ENCODE measurements at places on chromosomes 5 and 9.

- DNase-seq = no peak
These were observed 137.4 kb downstream of the GPBP1 start for GRCh38 chr5:57311251-57311650.

GRCh38 chr5:73638344-73639095, 12.5 kb downstream of the ARHGEF28 start:
- peak; percentile 83 for DNase-seq

DNA sequence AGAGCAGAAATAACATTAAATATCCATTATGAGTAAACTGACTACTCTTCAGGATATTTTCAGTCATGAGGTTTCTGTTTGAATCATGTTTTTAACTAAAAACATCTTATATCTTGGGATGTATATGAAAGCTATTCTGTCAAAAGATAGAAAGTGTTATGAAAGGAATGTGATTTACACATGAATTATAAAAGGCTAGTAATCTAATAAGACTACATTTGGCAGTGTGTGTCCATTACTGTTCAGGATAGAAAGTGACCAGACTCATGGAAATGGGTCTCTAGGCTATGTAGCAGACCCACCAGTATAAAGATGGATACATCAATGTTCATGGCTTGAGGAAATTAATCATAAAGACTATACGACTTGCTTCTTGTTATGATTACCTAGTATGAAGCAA, 1328.2 kb upstream of the NUDT12 start:
- no peak for DNase-seq

GRCh38 chr9:136599074-136599531, 53.3 kb upstream of the NOTCH1 start:
- no peak for DNase-seq

DNA sequence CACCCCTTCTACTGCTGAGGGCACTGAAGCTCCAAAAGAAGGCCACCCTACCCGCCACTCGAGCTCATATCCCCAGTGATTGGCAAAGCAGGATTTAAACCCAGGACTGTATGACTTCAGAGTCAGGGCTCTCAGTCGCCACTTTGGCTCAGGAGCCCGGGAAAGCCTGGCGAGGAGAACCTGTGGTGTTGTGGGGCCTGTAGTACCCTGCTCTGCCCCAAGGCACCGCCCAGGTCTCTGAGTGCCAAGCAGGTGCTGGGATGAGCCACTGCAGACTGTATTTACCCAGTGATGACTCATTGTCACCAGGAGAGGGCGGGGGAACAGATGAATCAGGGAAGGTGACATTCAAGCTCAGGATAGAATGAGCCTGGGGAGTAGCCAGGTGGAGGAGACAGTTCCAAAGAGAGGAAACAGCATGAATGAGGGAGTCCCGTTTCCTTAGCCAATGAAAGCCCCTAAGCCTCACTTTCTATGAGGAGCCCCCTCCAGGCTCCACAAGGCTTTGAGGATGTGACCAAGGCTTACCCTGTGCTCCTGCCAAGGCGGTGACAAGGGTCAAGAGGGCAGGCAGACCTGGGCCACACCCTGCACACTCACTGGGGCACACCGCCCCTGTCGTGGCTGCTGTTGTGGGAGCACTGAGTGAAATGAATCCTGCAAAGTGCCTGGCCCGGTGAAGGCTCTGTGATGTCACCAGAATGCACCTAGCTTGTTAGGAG, 17.8 kb upstream of the DPM2 start:
- no peak for DNase-seq

GRCh38 chr5:1186351-1187233, 14.8 kb upstream of the SLC6A19 start:
- DNase-seq = no peak

- DNase-seq = peak; percentile 27
These were observed 279.2 kb upstream of the ZNF462 start for GRCh38 chr9:106583751-106584150.

DNA sequence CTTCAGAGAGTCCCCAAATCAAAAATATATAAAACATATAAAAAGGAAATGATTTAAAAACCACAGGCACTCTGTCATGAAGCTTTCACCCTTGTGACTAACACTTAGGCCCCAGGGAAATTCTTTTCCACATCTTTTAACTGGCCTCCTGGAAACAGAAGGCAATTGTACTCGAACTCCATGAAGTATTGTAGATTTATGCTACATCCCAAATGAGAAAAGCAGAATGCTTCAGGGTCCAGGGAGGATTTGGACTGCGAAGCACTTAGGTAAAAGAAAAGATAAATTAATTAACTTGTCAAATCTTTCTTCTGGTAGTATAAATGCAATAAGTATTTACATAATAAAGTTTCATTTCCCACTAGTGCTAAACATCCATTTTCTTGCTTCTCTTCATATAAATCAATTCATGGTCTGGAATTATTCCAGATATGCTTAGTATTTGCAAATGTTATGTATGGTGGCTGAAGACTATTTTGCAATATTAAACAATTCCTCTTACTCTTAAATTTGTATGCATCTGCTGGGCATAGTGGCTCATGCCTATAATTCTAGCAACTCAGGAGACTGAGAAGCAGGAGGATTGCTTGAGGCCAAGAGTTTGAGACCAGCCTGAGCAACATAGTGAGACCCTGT, 64.9 kb upstream of the ELL2 start:
- DNase-seq = peak; percentile 92

GRCh38 chr5:133214153-133214820, 162.5 kb downstream of the HSPA4 start:
- no peak for DNase-seq

GRCh38 chr9:2290382-2290781, 275.2 kb downstream of the SMARCA2 start:
- DNase-seq = no peak

DNA sequence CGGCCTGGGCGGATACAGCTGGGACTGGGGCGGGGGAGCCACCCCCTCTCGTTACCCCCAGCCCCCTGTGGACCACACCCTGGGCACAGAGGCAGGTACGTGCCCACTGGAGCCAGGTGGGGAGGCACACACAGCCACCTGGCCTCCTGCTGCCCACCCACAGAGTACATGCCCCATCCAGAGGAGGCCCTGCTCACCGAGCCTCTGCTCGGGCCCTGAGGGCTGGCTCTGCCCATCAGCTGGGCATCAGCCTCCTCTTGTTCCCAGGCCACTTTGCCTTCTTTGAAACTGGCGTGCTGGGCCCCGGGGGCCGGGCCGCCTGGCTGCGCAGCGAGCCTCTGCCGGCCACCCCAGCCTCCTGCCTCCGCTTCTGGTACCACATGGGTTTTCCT, 6.3 kb downstream of the MAMDC4 start:
- DNase-seq = no peak

- DNase-seq = peak; percentile 69
These were observed 179.1 kb downstream of the MUSK start for GRCh38 chr9:110847671-110848070.

- no peak for DNase-seq
These were observed 307.3 kb upstream of the NREP start for GRCh38 chr5:112064271-112064701.

- DNase-seq = peak; percentile 26
These were observed 261.6 kb downstream of the GLIS3 start for GRCh38 chr9:4038182-4038723.

- DNase-seq = no peak
These were observed 8.1 kb downstream of the ADAMTS13 start for GRCh38 chr9:133430244-133430643.

- no peak for DNase-seq
These were observed 113.5 kb downstream of the FEM1C start for GRCh38 chr5:115431116-115431515.

DNA sequence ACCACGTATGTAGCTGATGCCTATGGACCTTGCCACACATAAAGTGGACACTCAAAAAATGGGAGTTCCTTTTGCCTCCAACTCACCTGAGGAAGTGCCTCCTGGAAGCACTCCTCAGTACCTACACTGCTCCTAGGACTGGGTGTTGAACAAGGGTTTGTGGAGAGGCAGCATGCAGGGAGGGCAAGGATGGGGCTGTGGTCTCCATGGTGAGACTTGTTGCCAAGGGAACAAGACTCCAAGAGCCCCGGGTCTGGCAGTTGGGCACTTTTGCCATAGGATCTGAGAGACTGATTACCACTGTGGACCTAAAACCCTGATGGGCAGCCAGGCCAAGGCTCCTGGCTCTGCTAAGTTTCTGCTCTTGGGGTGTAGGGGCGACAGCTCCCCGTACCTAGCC, 6.9 kb upstream of the NR5A1 start:
- DNase-seq = no peak

DNA sequence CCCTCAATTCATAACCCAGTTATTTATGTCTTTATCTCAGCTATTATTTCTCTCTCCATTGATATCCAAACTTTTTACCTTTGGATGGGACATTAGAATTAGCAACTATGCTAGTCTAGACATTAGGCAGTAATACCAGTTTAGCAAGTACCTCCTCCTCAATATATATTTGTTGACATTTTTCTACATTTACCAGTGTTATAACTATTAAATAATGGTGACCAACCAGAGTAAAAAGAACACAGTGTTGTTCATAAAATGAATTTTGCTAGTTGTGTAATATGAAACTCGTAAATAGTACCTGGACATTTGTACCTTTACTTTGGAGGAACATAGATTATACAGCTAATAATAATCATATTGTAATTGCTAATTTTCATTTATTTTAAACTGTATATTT, 554.6 kb upstream of the CDH6 start:
- no peak for DNase-seq

DNA sequence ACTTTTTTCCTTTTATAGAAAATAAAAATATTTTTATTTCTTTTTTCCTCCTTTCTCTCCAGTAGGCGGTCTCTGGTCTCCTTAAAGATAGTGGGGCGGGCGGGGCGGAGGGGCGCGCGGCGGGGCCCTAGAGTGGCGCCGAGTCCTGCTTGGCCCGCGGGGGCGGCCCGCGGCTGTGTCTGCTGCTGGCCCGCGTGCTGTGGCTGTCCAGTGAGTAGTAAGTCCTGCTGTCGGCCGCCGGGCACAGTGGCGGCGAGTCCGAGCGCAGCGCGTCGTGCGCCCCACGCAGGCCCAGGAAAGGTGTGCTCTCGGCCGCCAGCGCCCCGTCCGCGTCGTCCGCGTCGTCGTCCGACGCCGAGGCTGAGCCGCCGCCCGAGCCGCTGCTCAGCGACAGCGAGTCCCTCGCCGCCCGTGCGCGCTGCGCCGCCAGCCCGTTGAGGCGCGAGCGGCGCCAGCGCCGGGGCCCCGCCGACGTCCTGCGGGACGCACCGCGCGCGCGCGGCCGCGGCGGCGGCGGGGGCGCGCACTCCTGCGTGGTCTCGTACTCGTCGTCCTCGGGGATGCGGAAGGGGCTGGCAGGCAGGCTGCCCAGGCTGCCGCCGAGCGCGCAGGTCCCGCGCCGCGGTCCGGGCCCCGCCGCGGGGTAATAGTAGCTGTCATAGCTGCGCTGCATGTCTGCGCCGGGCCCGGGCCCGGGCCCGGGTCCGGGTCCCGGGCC, 52.3 kb downstream of the PSD2 start:
- peak; percentile 51 for DNase-seq

DNA sequence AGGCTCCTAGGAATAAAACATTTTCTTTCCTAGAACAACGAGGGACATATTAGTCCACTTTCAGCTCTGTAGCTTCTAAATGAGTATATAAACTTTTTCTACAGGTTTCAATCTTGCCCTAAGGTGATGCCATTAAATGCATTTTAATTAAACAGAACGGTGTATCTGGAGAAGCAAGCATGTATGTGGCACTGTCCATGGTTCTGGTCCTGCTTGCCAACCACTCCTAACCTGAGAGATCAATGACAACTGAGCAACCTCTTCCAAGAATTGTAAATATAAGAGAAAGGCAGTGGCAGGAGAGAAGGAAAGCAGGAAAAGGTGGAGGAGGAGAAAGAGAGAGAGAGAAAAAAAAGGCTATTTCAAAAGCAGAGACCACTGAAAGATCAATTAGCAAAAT, 95.6 kb upstream of the SPOCK1 start:
- DNase-seq = no peak

- DNase-seq = peak; percentile 90
These were observed 30.2 kb downstream of the LRRTM2 start for GRCh38 chr5:138844812-138845513.

DNA sequence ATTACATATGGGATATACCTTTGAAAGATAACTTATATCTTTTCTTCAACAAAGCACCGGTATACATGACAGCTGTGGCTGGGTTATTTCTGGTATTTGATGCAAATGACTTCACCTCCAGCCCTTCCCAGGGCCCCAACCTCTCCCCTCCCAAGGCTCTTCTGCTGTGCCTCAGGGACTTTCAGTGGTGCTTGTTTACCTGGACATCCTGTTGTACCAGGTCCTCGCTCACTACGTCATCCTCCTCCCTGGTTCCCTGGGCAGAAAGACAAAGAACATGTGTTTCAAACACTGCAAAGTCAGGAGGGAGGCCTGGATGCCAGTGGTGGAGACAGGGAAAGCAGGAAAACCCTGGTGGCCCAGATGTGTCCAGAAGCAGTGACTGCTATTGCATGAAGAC, 23.4 kb downstream of the ANXA6 start:
- DNase-seq = no peak

DNA sequence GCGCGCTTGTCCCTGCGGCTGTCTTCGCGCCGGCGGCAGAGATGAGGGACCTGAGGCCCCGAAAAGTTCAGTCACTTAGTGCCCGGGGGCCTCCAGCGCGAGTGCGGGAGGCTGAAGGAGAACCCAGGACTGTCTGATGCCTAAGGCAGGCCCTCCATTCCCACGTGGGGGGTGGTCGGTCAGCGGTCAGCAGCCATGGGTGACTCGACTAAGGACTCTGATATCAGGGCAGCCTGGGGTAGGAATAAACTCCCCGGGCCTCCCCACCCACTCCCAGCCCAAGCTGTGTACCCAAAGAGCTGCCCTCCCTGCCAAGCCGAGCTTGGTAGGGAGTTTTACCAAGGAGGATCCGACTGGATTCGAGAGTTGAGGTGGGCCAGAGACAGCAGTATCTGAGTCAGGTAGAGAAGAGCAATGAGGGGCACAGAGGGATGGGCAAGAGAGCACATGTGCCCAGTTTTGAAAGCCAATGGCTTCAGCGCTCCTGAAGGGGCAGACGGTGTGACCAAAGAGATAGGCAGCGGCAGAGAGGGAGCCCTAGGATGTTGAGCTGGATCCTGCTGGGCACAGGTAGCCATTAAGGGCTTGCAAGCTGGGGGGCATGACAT, 787 bp downstream of the FGFR4 start:
- no peak for DNase-seq

DNA sequence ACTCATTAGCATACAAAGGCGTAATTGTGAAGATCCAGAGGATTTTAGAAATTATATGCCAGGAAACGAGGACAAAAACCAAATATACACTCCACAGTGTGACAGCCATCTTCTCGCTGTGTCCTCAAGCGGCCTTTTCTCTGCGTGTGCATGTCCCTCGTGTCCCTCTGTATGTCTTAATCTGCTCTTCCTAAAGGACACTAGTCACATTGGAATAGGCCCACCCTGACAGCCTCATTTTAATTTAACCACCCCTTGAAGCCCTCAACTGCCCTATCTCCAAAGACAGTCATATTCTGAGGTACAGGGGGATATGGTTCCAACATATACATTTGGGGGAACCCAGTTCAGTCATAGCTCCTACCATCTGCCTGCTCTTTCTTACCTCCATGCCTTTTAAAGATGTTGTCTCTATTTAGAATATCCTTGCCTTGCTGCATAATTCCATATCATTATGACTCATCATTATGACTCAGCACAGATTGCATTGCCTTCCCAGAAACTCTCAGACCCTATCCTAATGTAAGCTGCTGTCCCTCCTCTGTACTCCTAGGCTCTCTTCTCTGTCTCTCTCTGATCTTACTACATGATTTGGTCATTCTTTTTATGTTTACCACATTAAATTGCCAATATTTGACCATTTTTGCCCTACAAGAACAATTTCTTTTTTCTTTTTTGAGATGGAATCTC, 210.9 kb downstream of the AOPEP start:
- peak; percentile 94 for DNase-seq

- DNase-seq = no peak
These were observed 14.2 kb upstream of the PTGS1 start for GRCh38 chr9:122356627-122357026.
